ENCODE measurements at places on chromosomes 3 and 15.
A peak's percentile ranks its signal among the peaks of the same experiment; 100 is the strongest.

- DNase-seq: no peak
Measured at GRCh38 chr3:13427662-13428603, 7.8 kb upstream of the NUP210 start.

GRCh38 chr3:122356402-122356801 is 26.6 kb downstream of the MIX23 start:
- DNase-seq: no peak

- no peak for DNase-seq
Measured at GRCh38 chr3:21170964-21171363, 580.0 kb downstream of the ZNF385D start.

GRCh38 chr3:119810018-119810435 is 28.1 kb downstream of the NR1I2 start:
- peak; percentile 22 for DNase-seq

- no peak for DNase-seq
Measured at GRCh38 chr3:161014843-161015749, 90.1 kb downstream of the B3GALNT1 start.

GRCh38 chr3:140537727-140538082 is 140.2 kb upstream of the TRIM42 start:
- no peak for DNase-seq

DNA sequence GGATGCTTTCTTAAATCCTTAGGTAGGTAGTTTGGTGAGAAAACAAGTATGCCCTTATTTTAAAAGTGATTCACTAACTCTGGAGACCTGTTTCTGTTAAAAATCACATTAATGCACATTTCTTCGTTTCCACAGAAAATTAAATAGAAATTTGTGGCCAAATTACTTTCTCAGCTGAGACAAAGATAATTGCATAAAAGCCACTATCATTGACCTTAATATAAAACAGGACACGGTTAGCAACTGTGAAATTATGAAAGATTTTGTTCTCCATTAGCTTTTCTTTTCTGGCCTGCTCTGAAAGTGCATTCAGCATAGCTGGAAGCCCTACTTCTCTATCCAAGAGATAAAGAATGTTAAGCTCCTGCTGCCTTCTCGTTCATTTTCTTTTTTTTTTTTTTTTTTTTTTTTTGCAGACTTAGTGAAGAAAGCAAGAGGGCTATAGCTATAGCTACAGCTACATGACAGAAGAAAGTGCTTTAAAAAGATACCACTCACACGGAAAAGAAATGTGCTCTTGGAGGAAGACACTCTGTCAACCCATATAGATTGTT is 576.9 kb downstream of the OTOL1 start:
- no peak for DNase-seq

DNA sequence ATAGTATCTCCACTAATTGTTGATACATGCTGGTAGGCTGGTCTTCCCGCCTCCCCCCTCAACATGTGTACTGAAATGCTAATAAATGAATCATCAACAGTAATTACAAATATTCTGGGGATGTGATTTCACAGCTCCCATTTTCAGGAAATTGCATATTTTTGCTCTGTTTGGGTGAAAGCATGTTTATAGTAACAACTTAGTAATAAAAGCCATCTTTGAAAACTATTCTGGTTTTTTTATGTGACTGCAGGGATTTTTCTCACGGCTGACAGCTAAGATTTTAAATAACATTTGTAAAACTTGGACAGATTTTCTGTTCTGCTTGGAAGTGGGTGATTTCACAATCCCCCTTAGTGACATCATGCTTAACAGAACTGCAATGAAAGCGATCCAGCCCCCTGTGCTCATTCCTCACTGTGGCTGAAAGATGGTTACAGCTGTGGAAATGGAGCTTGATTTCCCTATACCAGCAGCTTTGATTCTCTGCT is 25.6 kb upstream of the FAM174B start:
- DNase-seq: no peak

DNA sequence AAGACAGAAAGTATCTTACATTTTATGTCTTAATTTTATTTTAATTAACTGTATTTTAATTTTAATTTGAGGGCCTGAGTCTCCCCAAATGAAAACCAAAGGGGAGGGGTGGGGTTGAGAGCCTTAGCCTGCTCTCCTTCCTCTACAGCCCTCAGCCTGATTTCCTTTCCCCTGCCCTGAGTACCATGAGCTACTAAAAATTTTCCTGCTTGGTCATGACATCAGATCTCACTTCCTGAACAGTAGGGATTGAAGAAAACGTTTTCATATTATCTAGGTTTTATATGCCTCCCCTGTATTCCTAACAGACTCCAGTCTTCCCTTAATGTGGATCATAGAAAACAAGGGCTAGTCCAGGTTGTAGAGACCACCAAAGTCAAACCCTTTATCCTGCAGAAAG is 133.9 kb downstream of the MYLK start:
- no peak for DNase-seq

DNA sequence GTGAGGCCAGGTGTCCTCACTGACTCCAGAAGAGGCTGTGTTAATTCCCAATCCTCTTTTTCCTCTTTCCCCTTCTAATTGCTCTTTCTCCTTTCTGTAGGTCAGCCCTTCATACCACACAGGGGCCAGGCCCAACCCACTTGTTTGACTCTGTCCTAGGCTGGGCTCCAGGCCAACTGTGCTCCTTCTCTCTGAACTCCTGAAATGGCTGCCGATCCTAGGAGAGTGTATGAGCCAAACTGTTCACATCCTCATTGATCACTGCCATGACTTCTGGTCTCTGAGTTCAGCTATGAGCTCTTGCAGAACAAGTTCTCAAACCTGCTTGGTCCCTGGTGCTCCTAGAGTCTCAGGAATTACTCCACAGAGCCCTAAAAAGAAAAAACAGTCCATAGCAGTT is 145.1 kb downstream of the VGLL4 start:
- DNase-seq: peak; percentile 78

DNA sequence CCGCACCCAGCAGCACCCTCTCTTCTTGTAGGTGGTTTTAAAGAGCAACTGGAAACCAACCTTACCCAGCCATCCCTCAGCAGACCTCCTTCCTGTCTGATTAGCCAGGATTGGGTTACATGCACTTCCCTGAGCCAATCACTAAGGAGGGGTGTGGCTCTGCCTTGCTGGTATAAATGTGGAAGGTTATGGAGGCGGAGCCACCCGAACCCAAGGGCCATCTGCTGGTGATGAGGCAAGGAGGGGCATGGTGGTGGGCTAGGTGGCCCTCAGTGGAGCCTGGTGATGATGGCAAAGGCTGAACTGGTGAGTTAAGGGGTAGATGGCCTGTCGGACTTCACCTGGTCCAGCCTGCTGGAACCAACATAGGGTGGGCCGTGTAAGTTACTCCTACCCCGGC is 39.8 kb downstream of the CCDC33 start:
- DNase-seq: peak; percentile 53

DNA sequence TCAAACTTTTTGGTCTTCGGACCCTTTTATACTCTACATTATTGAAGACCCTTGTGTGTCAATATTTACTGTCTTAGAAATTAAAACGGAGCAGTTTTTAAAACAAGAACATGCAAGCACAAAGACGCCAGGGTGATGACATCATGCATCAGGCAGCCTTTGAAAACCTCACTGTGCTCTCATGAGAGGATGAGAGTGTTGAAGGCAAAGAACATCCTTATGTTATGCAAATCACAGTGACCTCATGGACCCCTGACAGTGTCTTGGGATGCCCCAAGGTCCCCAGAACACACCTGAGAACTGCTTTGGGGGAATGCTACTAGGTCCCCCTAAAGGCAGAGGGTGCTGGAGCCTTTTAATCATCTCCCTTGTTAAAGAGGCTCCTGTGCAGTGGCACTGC is 51.6 kb downstream of the CHDH start:
- DNase-seq: no peak

GRCh38 chr3:63791974-63792373 is 27.1 kb upstream of the C3orf49 start:
- no peak for DNase-seq

GRCh38 chr15:87739866-87740265 is 516.7 kb downstream of the NTRK3 start:
- no peak for DNase-seq

DNA sequence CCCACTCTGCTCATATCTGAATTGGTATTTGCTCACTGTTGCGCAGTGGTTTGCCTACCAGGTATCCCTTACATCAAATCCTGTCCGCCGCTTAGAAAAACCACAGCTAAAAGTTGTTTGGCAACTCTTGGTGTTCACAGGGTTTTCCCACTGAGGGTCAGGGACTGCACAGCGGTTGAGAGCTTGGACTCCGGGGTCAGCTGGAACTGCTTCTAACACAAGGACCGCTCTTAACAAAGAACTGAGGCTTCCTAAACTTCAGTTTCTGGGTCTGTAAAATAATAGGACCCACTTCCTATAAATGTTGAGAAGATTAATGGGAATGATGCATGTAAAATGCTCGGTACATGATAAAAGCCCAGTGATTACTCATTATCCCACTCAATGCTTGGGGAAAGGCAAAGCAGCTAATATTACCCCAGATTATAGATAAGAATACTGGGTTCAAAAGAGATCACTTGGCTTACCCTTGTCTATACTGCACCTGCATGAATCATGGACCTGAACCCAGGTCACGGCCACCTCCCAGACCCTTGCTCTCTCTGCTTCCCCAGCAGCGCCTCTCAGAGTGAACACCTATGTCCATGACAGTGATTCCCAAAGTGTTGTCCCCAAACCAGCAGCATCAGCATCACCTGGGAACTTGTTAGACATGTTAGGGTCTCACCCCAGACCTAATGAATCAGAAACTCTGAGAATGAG is 36.1 kb downstream of the LIPC start:
- DNase-seq: no peak

DNA sequence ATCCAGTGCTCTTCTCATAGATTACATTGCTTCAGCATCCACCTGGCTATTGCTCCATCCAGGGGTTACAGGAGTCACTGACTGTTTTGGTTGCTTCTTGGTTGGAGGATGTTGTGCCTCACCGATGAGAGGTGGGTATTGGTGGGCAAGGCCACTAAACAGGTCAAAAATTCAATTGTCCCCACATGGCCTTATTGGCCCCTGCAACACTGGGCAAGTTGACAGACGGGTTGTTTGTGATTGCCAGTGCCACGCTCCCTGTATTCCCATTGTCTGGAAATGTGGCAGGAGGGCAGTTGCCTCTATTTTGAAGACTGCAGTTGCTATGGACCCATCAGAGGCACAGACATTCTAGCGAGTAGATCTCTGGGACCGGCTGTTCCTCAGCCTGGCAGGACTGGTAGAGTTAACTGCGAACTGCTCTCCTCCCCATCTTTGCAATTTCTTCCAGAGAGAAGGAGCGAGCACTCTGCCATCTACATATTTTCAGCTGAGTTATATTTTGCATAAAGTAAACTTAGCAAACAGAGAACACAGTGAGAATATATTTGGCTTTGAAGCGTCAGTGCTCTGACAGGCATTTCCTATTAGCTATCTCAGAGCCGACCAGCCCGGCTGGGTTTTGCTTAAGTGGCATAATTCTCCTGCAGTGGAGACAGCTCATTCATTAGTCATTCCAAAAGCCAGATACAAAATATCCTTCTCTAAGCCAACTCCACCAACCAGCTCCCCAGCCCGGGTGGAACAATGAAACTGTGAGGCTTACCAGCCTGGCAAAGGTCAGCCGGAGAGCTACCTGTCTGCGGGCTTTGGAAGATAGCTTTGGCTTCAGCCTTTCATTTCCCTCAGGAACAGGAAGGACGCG is 26.0 kb upstream of the MAGEF1 start:
- DNase-seq: no peak
